ENCODE measurements at places on chromosomes 11 and 22. TPM values are rescaled to one million over a fixed set of nuclear protein-coding genes. Genes with fewer than 3 reads are reported as not detected.
A peak's percentile ranks its signal among the peaks of the same experiment; 100 is the strongest.

GPHA2 gene
- total RNA-seq: 0.83 TPM

DNA sequence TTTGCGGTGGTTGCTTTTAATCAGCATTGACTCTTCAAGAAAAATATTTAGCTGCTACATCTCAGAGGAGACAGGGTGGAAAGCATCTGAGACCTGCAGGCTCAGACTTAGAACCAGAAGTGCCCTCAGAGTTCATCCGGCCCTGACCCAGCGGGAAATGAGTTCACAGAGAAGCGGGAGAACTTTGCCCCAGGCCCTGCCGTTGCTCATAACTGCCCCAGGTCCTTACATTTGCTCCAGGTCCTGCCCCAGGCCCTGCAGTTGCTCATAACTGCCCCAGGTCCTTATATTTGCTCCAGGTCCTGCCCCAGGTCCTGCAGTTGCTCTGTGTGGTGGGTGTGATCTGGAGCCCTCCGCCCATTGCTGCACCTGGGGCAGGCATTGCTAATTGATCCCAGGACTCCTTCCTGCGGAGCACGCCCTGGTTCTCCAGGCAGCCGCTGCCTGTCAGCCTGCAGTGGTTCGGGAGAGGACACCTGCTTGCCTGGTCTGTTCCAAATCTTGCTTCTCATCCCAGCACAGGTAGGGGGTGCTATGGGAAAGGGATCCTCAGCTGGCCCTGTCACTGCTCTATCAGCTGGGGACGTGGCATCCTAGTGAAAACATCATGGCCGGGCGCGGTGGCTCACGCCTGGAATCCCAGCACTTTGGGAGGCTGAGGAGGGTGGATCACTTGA, 58.1 kb upstream of the PPP6R3 start:
- H3K4me1 ChIP-seq: no peaks in the 10 kb centered on the region
- DNase-seq: peak; percentile 59
- no peaks in the 10 kb centered on the region for H3K27me3 ChIP-seq
- H3K36me3 ChIP-seq: no peaks in the 10 kb centered on the region

APOC3 gene
- not detected for total RNA-seq

DNA sequence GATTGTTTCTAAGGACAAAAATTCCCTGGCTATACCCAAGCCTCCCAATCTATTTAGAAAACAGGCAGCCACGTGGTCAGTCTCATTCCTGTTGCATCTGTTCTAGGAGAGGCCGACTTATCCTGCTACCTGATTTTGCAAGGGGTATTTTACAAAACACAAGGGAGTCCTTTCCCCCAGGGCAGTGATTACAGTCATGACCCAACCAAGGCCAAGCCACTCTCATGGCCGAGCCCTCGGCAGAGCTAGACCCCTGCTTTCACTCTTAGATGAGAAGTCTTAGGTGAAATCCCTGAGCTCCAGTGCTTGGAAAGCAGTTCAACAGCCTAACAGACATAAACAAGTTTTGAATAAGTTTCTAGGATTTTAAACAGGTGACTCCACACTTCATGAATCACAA, 89.0 kb upstream of the PITPNB start:
- no peak overlapping the region for H3K4me3 ChIP-seq
- no peak overlapping the region for H3K27ac ChIP-seq
- no peaks in the 10 kb centered on the region for H3K36me3 ChIP-seq
- no peaks in the 10 kb centered on the region for H3K27me3 ChIP-seq
- DNase-seq: no peak

DNA sequence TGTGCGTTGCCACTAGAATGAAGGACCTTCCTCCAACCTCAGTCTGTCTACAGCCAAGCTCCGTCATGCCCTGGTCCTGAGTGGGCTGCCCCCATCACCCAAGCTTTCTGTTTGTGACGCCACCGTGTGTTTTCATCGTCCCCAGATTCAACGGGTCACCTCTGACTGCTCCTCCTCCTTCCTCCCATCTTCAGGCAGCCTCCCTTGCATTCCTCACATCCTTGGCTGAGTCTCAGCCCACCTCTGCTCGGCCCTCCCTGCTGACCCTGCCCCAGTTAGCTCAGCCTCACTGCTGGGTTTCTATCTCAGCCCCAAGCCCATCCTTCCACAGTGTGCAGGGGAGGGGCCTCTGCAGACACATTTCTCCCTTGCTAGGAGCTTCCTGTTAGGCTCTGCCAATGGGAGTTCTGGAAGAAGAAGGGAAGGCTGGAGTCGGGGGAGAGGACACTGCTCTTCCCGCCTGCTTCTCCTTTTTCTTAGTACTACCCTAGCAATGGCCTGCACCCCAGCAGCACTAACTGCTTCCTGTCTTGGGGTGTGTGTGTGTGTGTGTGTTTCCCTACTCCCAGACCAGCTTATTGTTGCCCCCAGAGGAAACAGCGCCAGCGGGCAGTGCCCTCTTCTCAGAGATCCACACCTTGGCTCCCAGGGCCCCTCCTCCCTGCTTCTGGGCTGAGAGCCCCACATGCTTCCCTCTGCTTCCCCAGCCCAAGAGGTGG, 5.2 kb downstream of the IFT27 start:
- DNase-seq: peak; percentile 43
- peaks cover 7% of the 10 kb centered on the region for H3K4me1 ChIP-seq
- H3K36me3 ChIP-seq: no peaks in the 10 kb centered on the region
- no peaks in the 10 kb centered on the region for H3K27me3 ChIP-seq

Measured in GM23338 (cell line).